ENCODE measurements at places on chromosomes 4 and X.
A peak's percentile ranks its signal among the peaks of the same experiment; 100 is the strongest.

DNA sequence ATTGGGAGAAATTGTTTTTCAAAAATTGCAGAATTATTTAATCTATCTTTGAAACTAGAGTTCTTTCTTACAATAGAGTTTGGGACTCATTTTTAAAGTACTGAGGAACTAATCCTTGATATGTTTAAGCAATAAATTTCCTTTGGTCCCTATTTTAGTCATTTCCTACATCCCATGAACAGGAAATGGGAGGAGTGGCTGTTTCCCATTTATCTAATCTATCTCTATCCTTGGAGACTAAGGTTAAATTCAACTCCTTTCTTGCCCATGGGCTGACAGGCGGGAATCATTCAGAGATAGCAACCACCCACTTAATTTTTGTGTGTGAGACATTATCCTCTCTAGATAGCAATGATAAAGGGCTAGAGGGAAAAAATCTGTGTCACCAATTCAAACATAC lies 131.6 kb upstream of the EMCN start:
- no peak for DNase-seq

GRCh38 chr4:123536225-123536624 lies 139.6 kb downstream of the SPRY1 start:
- no peak for DNase-seq

DNA sequence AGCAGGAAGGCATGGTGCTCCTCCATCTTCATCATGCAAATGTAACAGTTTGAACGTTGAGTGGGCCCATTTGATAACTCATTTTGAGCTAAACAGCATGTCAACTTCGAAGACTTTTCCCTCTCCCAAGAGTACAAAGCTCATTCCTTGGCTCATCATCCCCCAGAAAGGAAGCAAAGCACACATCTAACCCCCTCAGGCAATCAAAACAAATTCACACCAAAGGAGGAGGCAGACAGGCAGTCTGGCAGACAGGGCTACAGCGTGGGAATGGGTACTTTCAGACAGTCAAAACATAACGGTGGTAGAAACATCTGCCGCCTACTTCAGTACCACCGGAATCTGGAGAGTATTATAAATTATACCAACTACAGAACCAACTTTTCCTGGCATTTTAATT lies 81.7 kb downstream of the PCDH19 start:
- no peak for DNase-seq

GRCh38 chrX:51851507-51852085 lies 41.8 kb upstream of the MAGED1 start:
- no peak for DNase-seq

DNA sequence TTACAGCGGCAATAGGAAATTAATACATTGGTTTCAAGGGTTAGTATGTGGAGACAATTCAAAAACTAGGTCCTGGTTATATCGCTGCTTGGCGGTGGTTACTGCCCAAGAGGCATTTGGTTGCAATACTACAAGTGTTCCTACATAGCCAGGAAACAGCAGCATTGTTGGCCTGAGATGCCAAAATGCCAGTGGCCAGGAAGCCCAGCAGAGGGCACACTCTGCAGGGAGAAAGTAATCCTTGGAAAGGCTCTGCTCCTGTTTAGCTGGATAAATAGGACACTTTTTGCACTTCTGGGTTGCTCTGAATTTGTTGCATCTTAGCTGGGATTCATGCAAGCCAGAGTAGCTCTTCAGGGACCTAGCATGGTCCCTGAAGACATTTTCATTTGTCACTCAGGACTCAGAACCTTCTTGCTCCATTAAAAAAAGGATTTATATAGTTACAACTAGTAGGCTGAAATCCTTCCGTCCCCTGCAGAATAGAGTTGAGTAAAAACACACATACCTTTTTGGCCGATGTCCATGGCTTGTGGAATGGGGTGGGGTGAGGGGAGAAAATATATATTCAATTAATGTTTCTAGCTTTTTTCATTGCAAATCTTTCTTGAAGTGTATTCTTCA lies 8.1 kb upstream of the GPR119 start:
- no peak for DNase-seq

DNA sequence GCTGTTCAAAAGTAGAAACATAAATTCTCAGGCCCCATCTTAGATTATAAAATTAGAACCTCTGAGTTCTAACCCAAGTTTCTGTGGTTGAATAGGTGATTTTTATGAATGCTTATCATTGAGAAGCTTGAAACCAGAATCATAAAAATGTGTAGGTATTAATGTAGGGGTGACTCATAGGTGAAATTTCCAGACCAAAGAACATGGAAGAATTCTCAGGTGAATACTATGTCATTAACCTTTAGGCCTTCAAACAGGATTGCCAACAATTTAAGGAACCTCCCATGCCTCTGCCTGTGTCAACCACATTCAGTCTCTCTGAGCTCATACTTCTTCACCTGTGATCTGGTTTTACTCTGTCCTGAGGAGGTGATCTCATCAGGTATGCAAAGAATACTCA lies 177.8 kb downstream of the NPFFR2 start:
- DNase-seq = no peak

GRCh38 chrX:141638550-141638949 lies 49.0 kb downstream of the SPANXA2 start:
- no peak for DNase-seq

- no peak for DNase-seq
Measured at GRCh38 chr4:120536884-120537283, 385.6 kb downstream of the PRDM5 start.

DNA sequence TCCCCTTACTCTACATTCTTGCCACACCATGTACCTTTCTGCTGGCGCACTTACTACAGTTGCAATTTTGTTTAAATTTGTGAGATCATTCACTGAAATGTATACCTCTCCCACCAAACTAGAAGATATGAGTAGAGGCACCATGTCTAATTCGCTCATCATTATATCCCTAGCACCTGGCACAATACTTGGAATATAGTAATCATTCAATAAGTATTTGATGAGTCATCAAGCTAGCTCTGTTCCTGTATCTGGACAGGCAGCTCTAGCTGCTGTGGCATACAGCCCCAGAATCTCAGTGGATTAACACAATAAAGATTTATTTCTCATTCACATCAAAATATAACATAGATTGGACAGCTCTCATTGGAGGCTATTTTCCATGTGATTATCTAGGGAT lies 245.9 kb downstream of the IDS start:
- DNase-seq = no peak

DNA sequence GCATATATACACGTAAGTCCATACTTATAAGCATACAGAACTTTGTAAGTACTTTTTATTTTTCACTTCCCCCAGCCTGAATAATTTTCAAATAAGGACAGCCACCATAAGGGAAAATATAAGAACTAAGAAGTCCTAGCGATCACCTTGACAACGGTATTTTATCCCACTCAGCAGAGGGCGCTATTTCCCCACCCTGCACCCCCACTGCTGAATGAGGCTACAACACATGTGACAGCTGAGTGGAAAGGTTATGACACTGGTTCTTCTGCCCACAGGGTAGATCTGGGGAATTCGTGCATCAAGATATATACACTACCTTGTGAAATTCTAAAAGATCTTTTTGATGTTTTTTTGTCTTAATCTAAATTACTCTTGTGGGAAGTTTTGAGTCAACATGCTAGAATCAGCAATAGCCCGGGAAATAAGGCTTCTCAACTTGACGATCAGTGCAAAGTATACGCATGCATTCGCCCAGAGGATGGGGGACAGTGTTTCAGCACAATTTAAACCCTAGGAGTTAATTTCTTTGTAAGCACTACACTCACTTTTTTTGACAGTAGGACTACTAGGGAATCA lies 151.5 kb downstream of the CORIN start:
- DNase-seq = peak; percentile 63

GRCh38 chr4:70958681-70959080 lies 34.8 kb upstream of the DCK start:
- DNase-seq = no peak

- no peak for DNase-seq
Measured at GRCh38 chr4:7762376-7763030, 177.2 kb downstream of the AFAP1 start.

DNA sequence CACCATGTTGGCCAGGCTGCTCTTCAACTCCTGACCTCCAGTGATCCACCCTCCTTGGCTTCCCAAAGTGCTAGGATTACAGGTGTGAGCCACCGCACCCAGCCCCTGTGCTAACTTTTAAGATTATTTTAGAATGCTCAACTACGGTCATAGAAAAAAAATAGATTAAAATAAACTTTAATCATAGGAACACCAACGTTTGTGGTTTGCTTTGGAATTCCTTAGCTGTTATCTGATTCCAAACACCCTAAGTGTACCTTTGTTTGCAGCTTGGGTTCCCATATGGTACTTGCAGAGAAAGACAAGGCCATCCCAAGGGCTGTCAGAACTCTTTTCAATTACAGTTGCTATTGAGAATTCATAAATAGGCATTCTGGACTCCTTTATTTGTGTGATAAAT lies 90.1 kb upstream of the EFHC2 start:
- DNase-seq = no peak

GRCh38 chrX:140355429-140355828 lies 149.4 kb downstream of the SOX3 start:
- DNase-seq = no peak

GRCh38 chr4:86678796-86679195 lies 84.7 kb downstream of the PTPN13 start:
- no peak for DNase-seq

DNA sequence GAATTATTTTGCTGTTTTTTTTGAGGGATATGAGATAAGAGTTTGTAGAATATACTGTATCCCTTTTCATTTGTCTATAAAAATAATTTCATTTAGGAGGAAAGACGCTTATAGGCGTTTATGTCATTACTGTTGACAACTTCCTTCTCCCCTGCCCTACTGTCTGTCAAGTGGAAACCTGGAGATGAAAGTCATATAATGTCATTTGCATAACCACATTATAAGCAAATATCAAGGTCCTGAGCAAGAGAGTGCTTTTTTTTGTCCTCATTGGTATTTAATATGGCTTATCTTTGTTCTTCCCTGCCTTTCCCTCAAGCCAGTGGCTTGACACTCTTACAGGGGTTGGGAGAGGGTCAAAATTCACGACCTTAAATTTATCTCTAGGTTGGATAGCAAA lies 55.8 kb downstream of the LRP2BP start:
- no peak for DNase-seq

DNA sequence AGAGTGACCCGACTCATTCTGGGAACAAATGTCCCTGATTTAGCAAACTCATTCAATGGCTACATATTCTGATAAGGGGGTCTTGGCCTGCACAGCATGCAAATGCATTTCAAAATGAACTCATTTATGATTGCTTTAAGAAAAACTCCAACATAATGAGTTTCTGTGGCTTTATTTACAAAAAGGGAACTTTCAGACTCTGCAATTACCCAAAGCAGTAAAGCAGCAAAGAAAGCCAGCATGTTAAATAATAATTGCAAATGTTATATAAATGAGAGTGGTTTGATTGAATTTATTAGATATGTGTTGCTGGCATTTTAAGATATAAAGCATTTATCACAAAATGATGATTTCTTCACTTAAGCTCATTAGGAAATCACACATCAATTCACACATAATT lies 295.7 kb downstream of the FBXW7 start:
- no peak for DNase-seq

DNA sequence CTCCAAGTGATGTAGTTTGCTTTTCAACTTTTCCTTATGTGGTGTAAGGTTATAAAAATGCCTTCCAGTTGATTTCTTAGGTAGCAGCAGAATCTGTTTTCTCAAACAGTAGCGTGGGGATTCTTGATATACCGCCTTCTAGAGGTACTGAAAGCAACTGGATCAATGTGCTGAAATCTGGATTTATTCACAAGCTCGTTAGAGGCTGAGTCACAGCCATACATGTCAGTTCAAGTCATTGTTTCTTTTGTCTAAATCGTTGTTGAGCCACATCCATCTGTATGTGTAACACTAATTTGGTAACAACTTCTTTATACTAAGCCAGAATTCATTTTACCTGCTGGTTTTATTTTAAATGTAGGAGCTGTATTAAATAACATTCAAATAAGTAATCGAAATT lies 200.0 kb upstream of the MAD2L1 start:
- no peak for DNase-seq

DNA sequence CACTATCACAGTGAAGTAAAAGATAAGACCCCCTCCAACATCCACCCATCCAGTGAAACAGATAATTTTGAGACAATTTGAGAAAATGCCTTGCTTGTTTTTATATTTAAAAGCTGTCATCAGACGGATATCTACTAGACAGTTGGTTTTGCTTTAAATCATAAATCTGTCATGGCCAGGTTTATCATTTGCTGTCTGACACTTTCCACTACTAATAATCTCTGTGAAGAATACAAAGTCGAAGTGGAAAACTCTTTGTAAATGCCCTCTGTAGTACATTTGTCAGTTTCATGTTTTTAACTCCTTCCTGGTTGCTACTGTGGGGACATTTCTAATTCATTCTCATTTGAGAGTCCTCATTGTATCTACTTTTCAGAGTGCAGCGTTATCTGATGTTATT lies 1606.2 kb upstream of the PCDH7 start:
- no peak for DNase-seq

- no peak for DNase-seq
Measured at GRCh38 chr4:41701983-41702382, 46.5 kb downstream of the PHOX2B start.

DNA sequence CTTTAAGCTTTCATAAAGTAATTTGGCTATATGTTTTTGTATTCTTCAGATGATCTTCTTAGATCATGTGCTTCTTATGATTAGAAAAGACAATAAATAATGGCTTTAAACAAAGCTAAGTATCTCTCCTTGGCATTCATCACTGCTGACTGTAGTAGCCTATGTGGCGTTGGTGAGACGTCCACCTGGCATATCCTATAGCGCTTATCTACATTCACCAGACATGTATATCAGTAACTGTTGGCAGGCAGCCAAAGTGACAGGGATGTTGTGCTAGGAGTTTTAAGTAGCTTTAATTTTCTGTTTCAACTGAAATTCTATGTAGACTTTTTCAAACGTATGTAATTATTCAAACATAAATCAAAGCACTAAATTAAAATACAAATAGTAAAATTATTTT lies 276.4 kb downstream of the IL15 start:
- DNase-seq = no peak

GRCh38 chr4:18020145-18020670 lies 1.3 kb downstream of the LCORL start:
- DNase-seq = no peak
